NCI-H2081 treated with DMSO at 0.1 percent for 48 hours (cell line): ENCODE measurements at places on chromosomes 2 and 18.

GRCh38 chr2:223735659-223736244 lies 101.6 kb downstream of the AP1S3 start:
- no peak for DNase-seq

GRCh38 chr2:45505138-45505537 lies 105.9 kb downstream of the SRBD1 start:
- DNase-seq: no peak

DNA sequence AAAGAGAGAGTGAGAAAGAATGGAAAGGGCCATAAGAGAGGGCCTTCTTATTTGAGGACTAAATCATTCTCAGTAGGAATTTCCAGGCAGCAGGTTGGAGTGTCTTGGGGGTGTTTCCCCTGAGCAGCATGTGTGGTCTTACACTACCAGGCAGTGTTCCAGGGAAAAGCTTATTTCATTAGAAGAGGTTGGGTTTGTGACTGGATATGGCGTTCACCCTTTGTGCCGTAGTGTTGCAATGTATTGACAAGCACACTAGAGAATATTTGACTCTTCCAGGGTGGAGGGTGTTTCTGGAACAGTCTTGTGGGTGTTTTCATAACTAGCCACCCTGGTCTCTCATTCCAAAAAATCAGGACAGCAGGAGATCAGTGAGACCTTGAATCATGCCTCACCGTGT lies 105.5 kb downstream of the NRP2 start:
- DNase-seq: no peak

DNA sequence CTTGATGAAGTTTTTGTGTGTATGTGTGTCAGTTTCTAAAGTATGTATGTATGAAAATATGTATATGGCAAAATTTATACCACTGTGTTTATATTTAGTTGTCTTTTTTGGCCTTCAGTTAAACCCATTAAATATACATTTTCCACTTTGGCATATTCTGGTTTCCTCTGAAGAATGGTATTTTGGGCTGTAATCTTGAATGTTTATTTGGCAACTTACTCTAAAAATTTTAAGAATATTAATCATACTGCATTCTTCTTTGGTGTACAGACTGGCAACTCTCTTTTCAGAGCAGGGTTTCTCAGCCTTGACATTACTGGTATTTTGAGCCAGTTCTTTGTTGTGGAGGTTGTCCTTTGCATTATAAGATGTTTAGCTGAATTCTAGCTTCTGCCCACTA lies 27.9 kb upstream of the CCBE1 start:
- no peak for DNase-seq

GRCh38 chr18:75958683-75959082 lies 531.2 kb upstream of the SMIM21 start:
- DNase-seq: no peak

DNA sequence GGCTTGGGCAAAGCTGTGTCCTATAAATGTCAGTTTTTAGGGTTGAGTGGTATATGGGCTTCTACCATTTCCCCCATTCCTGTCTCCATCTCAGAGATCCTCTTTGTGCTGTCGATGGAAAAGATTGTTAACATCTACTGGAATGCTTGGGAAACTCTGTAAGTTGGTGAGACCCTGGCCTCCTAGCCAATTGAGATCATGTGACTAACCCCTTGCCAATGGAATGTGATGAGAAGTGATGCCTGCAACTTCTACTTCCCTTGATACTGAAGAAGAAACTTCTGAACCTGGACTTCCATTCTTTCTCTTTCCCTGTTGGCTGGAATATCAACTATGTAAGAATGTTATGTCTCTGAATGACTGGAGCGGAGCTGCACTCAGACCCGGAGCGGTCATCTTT lies 14.5 kb downstream of the SLC39A10 start:
- no peak for DNase-seq

DNA sequence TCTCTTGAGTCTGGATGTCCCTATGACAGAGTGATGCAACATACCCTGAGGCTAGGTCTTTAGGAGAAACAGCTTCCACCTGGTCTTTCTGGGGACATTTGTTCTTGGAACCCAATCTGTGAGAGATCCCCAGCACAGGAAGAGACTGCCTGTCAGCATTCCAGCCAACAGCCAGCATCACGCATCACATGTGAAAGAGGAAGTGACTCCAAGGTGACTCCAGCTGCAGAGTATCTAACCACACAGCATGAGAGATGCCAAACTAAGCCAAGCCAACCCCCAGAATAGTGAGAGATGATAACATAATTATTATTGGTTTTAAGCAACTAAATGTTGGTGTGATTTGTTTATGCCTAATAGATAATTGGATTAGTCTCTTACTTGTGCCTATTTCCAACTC lies 35.7 kb downstream of the C18orf63 start:
- no peak for DNase-seq

DNA sequence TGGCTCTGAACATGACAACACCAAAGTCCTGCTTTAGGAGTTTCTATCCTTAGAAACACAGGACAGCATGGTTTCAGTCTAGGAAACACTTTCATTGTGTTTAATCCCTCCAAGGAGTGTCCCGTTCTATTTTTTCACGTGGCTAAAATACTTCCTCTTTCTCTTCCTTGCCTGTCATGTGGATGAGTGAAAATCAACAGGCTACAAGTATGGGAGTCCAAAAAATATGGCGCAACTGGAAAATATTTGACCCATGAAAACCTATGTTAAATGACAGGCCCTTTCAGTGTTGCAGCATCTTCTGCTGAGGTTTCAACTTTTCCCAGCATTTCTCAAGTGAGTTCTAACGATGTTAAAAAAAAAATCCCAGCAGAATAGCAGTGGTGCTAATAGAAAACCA lies 146.3 kb downstream of the LAMA3 start:
- no peak for DNase-seq

GRCh38 chr2:65630643-65631042 lies 198.2 kb upstream of the SPRED2 start:
- DNase-seq: no peak
